ENCODE measurements at places on chromosomes 4 and X.
A peak's percentile ranks its signal among the peaks of the same experiment; 100 is the strongest.

GRCh38 chr4:121861426-121861825 is 8.8 kb downstream of the BBS7 start:
- no peak for DNase-seq

DNA sequence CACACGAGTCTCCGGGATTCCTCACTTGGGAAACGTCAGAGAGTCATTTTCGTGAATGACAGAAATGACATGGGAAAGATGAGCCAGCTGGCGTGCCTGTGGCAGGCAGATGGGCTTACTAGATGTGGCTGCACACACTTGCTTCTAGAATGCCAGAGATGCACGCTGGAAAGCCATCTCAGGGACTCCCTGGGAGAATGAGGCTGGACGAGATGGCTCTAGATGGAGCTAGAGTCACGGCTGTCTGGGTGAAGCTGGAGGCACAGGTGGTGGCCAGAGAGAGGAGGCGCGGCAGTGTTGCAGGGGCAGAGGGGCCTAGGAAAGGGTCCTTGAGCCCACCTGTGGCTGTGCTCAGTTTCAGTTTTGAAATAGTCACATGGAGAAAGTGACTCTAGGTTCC is 26.0 kb downstream of the TKTL1 start:
- no peak for DNase-seq

GRCh38 chr4:122142687-122143086 is 9.4 kb upstream of the BLTP1 start:
- DNase-seq: no peak

DNA sequence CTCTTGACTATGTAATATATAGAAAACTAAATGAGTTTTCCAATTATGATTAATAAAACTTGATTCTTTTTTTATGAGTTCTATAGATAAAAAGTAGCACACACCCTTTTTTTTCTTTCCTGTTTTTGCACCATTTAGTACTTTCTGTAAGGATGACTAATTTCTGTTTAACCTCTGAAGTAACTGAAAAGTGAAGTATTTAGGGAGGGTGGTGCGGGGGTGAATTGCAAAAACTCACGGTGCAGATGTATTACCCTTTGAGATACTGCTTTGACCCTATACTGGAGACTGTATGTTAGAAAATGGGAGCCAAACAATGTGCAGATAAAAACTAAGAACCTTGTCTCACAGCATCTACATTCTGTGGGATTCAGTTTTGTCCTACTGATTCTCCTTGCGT is 471.6 kb downstream of the DTHD1 start:
- DNase-seq: no peak

- no peak for DNase-seq
Measured at GRCh38 chr4:81162752-81163458, 52.1 kb downstream of the PRKG2 start.

DNA sequence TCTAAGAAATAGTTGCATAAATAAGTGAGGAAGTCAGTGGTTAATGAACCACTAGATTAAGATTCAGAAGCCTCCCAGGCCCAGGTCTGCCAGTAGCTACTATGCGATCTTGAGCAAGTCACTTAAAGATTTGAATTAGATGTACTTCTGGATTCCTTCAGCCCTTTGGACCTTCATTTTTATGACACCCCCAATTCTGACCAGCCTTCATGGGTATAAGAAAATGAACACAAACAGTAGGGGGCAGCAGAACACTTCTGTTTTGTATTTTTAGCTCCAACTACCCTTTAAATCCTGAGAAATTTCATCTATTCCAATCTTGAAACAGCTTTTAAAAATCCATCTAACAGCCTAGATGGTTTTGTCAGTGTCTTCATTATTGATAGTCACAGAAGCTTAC is 19.0 kb downstream of the TMEM47 start:
- DNase-seq: no peak

DNA sequence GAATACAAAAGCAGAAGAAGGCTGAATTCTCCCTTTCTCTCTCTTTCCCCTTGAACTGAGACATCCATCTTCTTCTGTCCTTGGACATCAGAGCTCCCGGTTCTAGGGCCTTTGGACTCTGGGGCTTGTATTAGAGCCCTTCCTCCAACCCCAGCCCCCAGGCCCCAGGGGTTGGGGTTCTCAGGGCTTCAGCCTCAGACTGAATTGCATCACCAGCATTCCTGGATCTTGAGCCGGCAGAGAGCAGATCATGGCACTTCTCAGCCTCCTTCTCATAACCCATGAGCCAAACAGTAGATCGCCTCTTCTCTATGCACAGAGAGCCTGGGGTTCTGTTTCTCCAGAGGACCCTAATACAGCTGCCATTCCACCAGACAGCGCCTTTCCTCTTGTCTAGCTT is 25.3 kb upstream of the CLDN24 start:
- no peak for DNase-seq

DNA sequence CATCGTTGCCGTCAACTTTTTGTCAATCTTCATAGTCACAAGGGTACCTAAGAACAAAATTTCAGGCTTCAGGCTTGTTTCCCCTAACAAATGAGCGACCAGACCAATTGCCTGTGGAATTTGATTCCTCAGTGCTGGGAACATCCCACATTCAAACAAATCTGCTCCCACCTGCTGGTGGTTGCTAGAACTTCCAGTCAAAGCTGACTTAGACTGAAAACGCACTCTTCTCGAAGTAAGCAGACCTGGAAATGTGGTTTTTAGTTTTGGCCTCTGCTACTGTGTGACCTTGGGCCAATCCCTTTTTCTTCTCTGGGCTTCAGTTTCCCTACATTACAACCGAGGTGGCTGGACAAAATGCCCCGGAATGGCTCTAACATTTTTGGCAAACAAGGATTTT is 1.8 kb upstream of the GABRQ start:
- no peak for DNase-seq

DNA sequence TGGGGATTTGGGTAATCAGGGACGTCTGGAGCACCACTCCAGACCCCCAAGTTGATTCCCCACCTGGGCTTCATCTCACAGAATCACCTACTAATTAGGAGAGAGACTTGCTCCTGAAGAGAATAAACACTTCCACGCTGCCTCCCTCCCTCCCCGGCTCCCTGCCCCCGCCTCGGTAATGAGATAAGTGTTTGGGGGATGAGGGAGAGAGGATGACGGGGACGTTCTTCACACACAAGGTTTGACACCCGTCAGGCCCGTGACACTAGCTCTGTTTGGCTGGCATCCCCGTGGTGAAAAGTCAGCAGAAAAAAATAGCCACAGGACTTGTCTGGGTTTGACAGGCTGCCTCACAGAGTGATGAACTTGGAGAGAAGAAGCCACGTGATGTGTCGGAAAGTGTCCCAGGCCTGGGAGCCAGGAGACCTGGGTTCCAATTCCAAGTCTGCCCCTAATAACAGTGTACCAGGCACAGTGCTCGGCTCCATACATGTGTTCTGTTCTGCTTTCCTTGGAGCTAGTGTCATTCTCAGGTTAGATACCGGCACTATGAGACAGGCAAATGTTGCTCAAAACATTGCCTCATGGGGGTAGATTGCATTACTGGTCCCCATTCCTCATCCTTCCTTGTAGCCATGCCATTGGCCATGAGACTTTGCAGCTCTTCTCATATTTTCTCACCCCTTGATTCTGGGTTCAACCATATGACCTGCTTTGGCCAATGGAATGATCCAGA is 578.0 kb downstream of the BCOR start:
- DNase-seq: no peak

DNA sequence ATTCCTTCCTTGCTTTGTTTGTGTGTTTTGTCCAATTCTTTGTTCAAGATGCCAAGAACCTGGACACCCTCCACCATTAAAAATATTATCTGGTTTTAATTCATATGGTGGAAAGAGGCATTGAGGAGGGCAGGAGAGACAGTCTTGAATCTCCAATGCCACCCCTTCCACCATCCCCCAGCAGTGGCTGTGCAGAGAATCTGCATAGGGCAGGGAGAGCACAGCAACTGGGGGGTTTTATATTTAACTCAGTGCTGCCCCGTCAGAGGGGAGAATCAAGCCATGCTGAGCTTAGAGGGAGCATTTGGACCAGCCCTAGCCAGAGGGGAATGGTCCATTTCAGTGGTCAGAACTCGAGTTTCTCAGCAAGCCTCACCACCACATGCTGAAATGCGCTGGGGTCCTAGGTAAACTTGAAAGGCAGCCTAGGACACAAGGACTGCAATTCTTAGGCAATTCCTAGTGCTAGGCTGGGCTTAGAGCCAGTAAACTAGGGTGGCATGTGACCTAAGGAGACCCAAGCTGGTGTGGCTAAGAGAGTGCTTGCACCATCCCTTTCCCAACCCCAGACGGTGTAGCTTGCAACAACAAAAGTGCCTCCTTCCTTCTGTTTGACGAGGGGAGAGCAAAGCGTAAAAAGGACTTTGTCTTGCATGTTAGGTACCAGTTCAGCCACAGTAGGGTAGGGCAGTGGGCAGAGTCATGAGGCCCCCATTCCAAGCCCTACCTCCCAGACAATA is 34.2 kb downstream of the CCDC158 start:
- no peak for DNase-seq

- no peak for DNase-seq
Measured at GRCh38 chr4:141571362-141571761, 65.0 kb upstream of the IL15 start.

DNA sequence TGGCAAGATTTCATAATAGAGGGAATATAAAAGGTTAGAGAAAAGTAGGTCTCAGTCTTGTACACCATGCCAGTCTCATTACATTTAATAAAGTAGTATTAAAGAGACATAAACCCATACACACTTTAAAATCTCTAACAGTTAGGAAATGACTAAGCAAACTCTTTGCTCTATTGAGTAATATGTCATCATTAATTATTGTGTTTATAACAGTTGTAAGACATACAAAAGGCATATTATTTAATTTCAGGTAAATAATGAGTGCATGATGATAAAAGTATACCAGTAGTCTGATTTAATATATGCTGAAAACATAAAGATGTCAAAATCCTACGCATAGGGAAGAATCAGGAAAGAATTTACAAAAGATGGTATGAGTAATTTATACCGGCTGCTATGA is 31.0 kb upstream of the FGG start:
- no peak for DNase-seq

DNA sequence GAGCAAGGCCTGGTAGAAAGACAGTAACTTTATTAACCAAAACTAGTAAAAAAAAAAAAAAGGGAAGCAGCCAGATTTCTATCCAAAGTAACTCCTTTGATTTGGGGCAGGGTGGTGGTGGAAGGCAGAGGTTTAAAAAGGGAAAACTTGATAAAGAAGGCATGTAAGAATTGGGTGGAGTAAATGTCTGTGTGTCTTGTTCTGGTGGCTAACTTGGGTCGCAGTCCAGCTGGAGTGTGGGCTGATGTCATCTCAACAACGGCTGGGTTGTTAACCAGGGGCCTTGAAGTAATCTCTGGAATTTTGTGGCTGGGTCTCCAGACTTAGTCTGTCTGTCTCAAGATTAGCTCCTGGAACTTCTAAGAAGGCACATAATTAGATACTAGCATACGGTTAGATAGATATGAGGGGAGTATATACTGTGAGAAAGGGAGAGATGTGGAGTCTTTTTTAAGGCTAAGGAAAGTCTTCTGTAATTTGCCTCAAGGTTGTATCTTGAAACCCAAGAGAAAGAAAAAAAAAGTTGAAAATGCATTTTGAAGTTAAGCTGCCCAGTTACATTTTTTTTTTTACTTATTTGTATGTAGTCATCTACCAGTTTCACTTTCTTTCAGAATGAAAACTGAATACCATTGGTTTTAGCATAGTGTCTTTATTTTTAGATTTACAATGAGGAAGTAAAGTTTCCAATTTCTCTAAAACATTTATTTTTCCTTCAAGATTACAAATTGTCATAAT is 48.3 kb downstream of the MTHFD2L start:
- no peak for DNase-seq

DNA sequence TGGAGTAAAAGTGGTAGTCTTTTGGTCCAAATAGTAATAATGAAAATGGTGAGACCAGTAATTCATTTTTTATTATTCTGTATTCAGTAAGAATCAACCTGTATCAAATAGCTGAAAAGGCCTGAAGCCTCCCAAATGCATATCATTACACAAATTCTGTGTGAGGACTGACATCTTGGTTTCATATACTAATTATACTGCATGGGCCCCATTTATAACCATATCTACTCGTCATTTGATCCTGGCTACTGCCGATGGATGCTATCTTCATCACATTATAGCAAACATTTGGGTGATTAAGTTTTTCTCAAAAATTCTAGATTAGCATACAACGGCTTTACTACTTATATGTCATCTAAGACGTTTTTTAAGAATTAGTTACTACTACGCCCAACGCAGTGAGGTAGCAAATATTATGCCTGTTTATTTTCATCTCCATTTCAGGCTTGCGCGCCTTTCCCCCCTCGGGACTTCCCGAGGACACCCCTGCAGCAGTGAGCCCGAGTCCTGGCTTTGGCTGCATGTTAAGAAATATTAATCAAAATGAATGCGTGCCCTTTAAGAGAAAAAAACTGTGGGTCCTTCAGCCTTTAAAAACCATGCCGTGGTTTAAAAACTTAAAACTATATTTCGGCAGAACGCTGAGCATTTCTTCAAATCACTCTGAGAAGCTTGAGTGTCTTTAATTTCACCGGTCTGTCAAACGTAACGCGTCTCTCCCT is 814 bp upstream of the MMAA start:
- DNase-seq: peak; percentile 5

GRCh38 chr4:143338313-143338712 is 1.6 kb downstream of the GAB1 start:
- no peak for DNase-seq

- DNase-seq: no peak
Measured at GRCh38 chr4:17762726-17763125, 18.7 kb downstream of the FAM184B start.

DNA sequence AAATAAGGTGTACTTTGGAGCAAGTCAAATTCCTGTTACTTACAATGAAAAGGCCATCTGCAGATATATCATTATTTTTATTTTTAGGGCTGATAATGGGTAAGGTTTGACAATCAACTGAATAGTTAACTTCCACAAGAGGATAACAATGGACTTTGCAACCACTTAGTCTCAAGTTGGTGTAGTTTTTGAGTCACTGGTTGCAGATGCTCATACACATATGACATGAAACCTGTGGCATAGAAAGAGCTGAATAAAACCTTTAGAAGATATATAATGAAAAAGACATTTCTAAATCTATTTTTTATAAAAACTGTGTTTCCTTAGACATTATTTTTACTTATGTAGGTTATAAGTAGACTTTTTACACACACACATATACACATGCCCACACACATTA is 2110.9 kb downstream of the PCDH7 start:
- DNase-seq: no peak

- no peak for DNase-seq
Measured at GRCh38 chr4:84651499-84651898, 68.6 kb downstream of the CDS1 start.

DNA sequence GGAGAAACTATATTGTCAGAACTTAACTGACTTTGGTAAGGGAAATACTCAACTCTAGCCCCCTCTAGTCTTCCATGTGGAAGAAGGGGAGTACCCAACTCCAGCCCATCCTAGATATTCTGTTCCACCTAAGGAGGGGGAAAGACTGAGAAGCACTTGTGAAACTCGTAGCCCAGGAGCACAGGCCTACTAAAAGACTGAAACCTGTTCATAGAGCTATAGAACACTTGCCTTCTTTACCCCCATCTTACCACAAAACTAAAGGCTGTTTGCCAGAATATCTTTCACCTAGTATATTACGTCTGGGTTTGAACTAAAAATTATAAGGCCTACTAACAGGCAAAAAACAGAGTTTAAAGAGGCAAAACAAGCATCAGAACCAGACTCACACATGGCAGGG is 15.5 kb downstream of the CLDN22 start:
- no peak for DNase-seq

GRCh38 chr4:151537687-151538086 is 128.7 kb downstream of the FHIP1A start:
- no peak for DNase-seq

Data from effector memory CD4-positive, alpha-beta T cell (primary cell).